Large intestine (tissue), 12 donors: ENCODE measurements at places on chromosomes 6 and 20. TPM values are rescaled to one million over a fixed set of nuclear protein-coding genes. Genes with fewer than 3 reads are reported as not detected.

DNA sequence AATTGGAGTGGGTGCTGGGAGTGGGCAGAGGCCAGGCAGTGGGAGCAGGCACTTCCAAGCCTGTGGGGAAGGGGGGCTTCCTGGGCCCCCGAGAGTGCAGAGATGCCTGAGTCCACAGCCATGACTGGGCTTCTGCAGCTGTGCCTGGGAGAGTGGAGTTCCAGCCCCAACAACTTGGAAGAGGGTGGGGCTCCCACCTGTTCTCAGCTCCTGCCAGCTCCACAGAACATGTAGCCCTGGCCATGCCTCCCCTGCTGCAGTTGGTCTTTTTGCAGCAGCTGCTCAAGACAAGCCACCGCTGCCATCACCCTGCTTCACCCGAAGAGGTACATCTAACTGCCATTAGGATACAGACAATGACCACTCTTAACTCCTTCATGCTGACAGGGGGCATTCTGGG, 1092.3 kb downstream of the KHDRBS2 start:
- H3K4me1 ChIP-seq: no peaks in the 10 kb centered on the region
- no peak for DNase-seq
- no peaks in the 10 kb centered on the region for H3K36me3 ChIP-seq
- H3K4me3 ChIP-seq: no peak overlapping the region
- H3K27ac ChIP-seq: no peak overlapping the region

DNA sequence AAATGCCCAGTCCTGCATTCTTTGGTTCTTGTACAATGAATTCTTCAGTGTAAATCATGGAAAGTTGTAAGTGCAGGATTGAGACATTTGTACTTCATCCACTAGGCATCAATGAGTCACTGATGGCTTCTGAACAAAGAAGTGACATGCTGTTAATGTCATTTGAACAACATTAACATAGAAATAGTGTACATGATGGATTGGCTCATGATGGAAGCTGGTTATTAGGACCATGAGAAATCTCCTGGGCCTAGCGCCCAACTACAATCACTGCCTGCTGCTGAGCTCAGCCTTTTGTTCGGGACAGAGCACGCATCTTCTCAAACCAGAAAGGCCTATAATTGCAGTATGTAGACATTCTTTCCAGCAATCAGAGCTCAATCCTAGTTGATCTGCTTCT, 316.8 kb upstream of the TSHZ2 start:
- H3K4me1 ChIP-seq: no peaks in the 10 kb centered on the region
- H3K27me3 ChIP-seq: no peaks in the 10 kb centered on the region
- no peaks in the 10 kb centered on the region for H3K36me3 ChIP-seq
- H3K27ac ChIP-seq: no peak overlapping the region

- H3K4me1 ChIP-seq: peaks cover 16% of the 10 kb centered on the region
- H3K27ac ChIP-seq: peak overlapping the region; percentile 83
- DNase-seq: peak; percentile 85
- H3K4me3 ChIP-seq: peak overlapping the region; percentile 92
- no peaks in the 10 kb centered on the region for H3K27me3 ChIP-seq
Measured at GRCh38 chr20:58891086-58891717, 38.7 kb downstream of the GNAS start.

- no peaks in the 10 kb centered on the region for H3K4me1 ChIP-seq
- DNase-seq: no peak
- H3K27ac ChIP-seq: no peak overlapping the region
- no peaks in the 10 kb centered on the region for H3K36me3 ChIP-seq
- H3K4me3 ChIP-seq: no peak overlapping the region
- H3K27me3 ChIP-seq: no peaks in the 10 kb centered on the region
Measured at GRCh38 chr6:147392917-147393625, 115.4 kb upstream of the SAMD5 start.

DNA sequence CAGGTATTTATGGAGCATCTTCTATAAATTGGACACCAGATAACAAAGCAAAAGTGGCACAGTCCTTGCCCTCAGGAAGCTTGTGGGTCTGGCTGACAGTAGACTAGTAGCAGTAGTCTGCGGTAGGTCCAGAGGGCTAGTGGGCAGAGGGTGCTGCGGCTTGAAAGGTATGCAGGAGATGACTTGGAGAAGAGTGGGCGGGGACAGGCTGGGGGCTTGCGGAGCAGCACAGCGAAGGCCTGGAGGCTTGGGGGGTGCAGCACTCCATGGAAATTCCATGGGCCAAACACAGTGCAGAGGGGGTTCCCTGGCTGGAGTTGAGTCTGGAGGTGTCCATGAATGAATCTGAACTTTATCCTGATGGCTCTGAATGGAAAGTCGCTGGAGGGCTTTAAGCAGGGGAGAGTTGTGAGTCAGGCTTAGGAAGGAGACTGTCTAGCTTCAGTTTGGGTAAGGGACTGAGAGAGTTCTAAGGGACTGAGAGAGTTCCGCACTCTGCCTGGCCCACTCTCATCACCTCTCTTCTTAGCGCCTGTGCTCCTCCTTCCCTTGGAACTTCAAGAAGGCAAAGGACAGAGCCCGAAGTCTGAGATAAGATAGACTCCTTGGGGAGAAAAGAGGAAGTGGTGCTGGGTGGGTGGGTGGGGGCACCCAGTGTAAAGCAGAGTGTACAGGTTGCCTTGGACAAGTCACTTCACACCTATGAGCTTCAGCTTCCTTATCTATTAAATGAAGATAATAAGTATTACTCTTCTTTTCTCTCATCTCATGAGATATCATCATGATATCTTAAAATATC, 8.8 kb downstream of the PKIG start:
- H3K27me3 ChIP-seq: no peaks in the 10 kb centered on the region
- H3K36me3 ChIP-seq: peaks cover 19% of the 10 kb centered on the region
- H3K4me1 ChIP-seq: peaks cover 4% of the 10 kb centered on the region
- DNase-seq: no peak
- H3K4me3 ChIP-seq: no peak overlapping the region

- no peaks in the 10 kb centered on the region for H3K36me3 ChIP-seq
- H3K27me3 ChIP-seq: no peaks in the 10 kb centered on the region
- peak; percentile 37 for DNase-seq
- no peak overlapping the region for H3K27ac ChIP-seq
- H3K4me1 ChIP-seq: peaks cover 4% of the 10 kb centered on the region
Measured at GRCh38 chr6:168132531-168133167, 53.6 kb upstream of the FRMD1 start.

DNA sequence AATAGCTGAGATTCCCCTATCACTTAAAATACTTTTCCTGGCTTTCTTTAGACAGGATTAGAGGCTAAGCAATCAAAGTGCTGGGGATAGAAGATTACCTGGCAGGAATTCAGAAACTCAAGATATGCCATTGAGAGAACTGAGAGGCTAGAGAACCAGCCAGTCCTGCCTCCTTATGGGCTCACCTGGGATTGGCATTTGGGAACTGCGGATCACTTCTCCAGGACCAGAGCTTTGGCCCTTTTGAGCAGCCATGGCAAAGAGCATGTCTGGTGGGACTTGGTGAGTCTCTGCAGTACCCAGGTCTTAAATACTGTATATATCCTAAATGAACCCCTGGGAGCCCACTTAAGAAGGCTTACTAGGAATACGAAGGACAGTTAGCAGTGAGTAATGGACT, 399.1 kb downstream of the BTBD3 start:
- H3K27me3 ChIP-seq: no peaks in the 10 kb centered on the region
- no peaks in the 10 kb centered on the region for H3K36me3 ChIP-seq
- no peaks in the 10 kb centered on the region for H3K4me1 ChIP-seq
- no peak for DNase-seq

DNA sequence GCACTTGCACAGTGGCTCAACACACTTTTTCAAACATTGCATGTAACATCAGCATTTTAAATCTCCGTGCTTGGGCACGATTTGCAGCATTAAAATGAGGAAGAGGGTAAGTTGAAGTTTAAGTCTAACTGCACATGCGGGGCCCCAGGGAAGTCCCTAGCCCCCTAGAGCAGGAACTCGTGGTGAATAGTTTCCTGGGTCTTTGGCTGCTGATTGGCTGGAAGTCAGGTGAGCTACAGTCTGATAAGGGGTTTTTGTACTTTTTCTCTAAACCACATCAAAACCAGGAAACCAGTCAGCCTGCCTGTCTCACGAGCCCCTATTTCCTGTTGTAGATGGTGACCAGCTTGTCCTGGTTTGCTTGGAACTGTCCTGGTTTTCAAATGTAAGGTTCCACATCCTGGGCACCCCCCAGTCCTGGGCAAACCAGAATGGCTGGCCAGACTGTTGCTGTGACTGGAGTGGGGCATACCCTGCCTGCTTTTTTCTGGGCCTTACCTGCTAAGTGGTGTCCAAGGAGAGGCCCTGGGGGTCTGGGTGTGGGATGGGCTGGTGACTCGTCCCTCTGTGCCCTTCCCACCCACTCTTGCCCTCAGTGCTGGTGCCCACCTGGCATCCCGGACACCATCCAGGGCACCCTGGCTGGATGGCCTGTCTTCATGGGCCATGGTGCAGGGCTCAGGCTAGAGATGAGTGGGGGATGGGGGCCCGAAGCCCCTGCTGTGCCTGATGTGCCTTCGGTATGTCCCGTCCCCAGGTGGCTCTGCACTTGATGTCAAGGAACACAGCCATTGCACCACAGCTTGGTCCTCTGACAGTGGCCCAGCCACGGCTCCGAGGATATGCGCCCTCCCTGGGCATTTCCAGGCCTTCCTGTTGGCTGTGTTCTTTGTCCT, 31.8 kb downstream of the SUN5 start:
- H3K27ac ChIP-seq: no peak overlapping the region
- H3K27me3 ChIP-seq: no peaks in the 10 kb centered on the region
- no peaks in the 10 kb centered on the region for H3K36me3 ChIP-seq
- H3K4me3 ChIP-seq: no peak overlapping the region
- no peaks in the 10 kb centered on the region for H3K4me1 ChIP-seq
- no peak for DNase-seq

DNA sequence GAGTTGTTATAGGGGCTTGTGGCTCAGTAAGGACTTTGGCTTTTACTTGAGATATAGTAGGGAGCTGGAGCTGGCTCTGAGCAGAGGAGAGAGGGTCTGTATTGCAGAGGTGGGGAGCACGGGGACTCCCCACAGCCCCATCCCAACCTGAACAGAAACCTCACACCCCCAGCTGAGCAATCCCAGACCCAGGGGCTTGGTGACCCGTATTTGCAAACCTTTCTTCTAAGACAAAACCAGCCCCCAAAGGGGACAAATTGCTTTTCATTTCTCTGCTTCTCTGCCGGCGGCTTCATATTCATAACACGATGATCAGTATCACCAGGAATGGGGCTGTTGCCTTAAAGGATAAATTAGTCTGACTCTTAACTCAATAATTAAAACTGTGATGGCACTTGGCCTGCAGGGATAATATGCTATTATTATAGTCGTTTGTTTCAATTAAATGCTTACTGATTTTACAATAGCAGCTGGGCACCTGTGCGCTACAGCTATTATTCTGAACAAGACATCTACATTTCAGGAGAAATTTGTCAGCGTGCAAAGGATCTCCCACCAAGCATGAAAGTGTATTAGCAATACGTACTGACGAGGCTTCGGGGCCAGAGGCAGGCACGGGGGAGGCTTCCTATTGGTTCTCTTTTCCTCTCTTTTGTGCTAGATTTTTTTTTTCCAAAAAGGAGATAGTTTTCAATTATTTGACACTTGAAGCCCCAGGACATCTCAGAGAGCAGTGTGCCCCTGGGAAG, 118.1 kb downstream of the TOX2 start:
- DNase-seq: no peak
- no peak overlapping the region for H3K27ac ChIP-seq
- H3K4me1 ChIP-seq: no peaks in the 10 kb centered on the region
- peaks cover 4% of the 10 kb centered on the region for H3K27me3 ChIP-seq
- no peak overlapping the region for H3K4me3 ChIP-seq

DNA sequence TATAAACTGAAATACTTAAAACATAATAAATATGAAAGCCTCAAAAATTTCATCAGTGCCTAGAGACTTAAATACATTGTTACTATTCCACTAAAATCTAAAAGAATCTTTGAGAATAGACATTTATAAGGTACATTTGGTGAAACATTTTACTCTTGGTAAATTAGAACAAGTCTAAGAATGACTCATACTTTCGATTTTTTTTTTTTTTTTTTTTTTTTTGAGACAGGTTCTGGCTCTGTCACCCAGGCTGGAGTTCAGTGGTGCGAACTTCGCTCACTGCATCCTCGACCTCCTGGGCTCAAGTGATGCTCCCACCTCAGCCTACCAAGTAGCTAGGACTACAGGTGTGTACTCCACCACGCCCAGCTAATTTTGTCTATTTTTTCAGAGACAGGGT, 6.4 kb downstream of the FUCA2 start:
- no peak for DNase-seq
- peaks cover 61% of the 10 kb centered on the region for H3K36me3 ChIP-seq
- H3K27me3 ChIP-seq: no peaks in the 10 kb centered on the region
- no peaks in the 10 kb centered on the region for H3K4me1 ChIP-seq

DNA sequence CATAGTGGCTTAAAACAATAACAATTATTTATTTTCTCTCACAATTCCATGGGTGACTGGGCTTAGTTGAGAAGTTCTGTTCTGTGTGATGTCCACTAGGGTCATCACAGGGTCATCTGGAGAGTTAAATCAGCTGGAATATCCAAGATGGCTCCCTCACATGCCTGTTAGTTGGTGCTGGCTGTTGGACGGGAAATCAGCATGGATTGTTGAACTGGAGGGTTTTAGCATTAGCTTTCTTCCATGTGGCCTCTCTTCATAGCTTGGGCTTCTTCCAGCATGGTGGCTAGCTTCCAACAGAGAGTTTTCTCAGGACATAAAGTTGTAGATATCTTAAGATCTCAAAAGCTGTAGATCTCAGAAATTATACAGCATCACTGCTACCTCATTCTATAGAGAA, 19.6 kb downstream of the MARCKS start:
- DNase-seq: no peak
- H3K36me3 ChIP-seq: no peaks in the 10 kb centered on the region
- no peaks in the 10 kb centered on the region for H3K4me1 ChIP-seq
- H3K4me3 ChIP-seq: no peak overlapping the region
- H3K27me3 ChIP-seq: no peaks in the 10 kb centered on the region

- H3K4me3 ChIP-seq: no peak overlapping the region
- peak; percentile 59 for DNase-seq
- no peaks in the 10 kb centered on the region for H3K36me3 ChIP-seq
Measured at GRCh38 chr6:35736253-35736894, 458 bp upstream of the ARMC12 start.

BMP7 gene
- 3.0 TPM for polyA plus RNA-seq

HLA-DRB1 gene
- 159 TPM for polyA plus RNA-seq

GGTLC1 gene
- polyA plus RNA-seq: 0.16 TPM
